ENCODE measurements at places on chromosomes 6 and 20.

DNA sequence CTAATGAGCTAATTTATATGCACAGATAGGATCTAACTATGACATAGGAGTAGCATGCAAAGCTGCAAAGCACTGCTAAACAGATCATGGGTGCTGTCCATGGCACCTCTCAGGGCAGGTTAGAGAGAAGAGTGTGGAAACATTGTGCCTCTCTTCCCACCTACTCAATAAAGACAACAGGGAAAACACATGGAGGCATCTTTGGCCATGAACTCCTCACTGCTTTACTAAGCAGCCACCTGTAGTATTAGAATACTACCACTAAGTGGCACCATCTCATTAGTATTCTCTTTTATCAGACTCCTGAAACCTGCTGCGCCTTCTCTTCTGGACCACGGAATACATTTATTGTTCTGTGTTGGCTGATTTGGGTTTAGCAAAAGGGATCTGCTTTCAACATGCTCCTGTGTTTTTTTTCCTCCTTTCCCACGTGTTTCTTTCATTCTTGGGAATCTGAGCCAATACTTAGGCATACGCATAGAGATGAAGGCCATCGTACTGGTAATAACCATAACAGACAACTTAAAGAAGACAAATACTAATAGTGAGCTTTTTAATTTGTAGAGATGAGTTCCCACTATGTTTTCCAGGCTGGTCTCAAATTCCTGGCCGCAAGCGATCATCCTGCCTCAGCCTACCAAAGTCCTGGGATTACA lies 9.4 kb upstream of the HDDC2 start:
- no peak for DNase-seq

- no peak for DNase-seq
These were observed 96.8 kb downstream of the SYNE1 start for GRCh38 chr6:152540381-152540780.

DNA sequence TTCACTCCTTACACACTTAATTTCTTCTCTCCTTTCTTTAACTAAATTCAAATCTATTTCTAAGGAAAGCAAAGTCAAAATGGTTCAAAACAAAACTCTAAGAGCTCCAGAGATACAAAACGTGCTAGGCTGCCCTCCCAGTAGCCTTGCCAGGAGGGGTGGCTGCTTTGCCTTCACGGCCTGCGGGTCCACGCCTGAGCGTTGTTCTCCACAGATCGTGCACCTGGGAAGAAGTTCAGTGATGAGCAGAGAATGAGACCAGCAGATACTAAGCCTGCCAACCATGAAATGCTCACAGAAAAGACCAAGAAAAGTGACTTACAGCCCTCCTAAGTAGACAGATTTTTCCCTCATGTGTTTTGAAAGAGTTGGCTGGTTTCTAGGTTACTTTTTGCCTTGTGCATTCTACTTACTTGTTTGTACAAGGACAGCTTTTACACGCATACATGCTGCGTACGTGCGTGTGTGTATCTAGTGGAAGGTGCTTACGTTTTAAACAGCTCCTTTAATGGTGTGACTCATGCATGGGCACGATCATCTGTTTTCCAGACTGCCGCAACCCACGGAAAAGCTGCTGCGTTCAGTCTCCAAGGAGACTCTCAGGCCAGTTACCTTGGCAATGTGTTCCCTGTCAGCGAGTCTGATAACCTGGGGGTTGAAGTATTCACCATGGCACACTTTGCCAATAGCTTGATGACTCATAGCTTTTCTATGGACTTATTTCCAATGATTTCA lies 32.4 kb upstream of the PBOV1 start:
- DNase-seq: no peak

DNA sequence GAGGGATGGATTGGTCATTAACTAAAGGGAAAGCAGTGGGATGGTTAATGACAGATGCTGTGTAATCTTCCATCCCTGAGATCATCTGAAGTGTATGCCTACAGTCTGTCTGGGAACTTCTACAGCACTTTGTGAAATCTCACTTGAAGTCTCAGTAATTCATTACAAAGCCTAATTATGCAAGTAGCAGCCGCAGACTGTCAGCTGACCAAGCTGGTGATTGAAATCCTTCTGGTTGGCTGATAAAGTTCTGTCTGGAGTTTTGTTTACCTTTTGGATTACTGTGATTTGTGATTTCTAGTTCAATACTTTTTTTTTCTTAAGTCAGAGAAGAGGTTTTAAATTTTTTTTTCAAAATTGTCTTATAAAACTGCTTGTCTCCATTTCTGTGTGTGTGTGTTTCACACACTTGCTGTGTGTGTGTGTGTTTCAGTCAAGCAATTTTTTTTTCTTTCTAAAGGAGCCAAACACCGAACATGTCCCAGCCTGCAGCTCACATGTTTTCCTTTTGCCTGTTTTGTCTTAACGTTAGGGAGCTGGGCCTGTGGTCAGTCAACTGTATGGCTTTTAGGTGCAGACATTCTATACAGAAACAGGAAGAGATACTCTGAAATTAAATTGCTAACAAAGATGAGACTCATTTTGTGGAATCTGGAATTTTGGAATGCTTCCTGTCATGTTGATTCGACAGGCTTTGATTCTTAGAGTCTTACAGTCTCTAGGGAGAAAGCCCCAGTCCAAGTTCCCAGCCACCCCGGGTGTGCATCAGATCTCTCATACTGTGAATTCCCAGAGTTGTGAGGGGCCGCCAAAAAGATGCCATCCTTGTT lies 28.5 kb upstream of the ADGRF4 start:
- no peak for DNase-seq

GRCh38 chr20:40938020-40938419 lies 90.6 kb upstream of the TOP1 start:
- no peak for DNase-seq

DNA sequence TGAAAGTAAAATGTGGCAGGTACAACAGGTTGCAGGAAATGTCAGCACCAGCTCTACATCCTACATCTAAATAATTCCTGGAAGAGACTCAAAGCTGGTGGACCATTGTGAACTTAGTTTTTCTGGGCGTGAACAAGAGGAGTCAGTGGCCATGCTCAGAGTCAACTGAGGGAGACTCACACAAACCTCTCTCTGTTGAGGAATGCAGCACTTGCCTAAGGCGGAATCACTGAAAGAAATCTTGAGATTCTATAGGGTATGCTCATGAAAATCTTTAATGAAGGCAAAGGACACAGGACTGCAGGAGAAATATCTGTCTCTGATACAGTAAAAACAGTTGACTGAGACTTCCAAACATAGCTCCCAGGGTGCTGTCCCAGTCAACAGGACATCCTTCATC lies 22.5 kb downstream of the SLC17A4 start:
- no peak for DNase-seq

DNA sequence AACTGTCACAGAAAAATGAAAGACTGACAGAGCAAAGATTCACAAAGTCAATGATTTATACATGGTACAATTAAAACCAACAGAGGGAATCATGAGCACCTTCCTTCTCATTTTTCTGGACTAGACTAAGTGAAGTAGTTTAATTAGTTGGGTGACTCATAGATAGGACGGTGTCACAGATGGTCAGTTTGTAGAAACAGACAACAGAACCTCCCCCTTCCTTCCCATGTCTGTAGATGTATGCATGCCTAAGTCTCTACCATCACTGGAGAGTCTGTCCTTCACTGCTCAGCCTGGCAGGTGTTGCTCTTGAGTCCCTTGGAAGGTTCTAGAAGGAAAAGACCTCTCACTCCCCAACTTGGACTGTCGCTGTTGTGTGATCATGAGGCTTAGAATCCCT lies 75.4 kb upstream of the EEF1E1 start:
- DNase-seq: no peak

GRCh38 chr6:105739764-105740163 lies 336.9 kb upstream of the PREP start:
- DNase-seq: no peak

DNA sequence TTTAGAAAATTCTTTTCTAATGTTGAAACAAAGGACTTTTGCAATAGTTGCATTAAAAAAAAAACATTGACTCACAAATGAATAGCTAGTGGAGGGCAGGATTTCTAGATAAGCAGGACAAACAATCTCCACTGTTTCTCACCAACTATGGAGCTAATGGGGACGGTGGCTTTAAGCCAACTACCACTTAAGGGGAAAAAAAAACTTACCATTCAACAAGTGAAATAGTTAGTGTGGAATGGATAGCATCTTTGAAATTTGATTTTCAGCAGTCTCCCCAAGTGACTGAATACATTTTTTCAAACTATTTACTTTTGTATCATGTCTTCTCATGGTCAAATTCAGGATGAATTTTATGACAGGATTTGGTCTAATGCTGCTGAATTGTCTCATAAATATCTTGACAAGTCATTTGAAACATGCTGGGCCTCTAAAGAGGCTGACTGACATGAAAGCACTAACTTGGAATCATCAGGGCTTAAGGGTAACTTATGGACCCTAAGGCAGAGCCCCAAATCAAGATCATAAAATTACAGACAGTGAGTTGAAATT lies 100.5 kb downstream of the EYA4 start:
- no peak for DNase-seq

- DNase-seq: no peak
These were observed 70.2 kb downstream of the RIN2 start for GRCh38 chr20:19828232-19828631.

DNA sequence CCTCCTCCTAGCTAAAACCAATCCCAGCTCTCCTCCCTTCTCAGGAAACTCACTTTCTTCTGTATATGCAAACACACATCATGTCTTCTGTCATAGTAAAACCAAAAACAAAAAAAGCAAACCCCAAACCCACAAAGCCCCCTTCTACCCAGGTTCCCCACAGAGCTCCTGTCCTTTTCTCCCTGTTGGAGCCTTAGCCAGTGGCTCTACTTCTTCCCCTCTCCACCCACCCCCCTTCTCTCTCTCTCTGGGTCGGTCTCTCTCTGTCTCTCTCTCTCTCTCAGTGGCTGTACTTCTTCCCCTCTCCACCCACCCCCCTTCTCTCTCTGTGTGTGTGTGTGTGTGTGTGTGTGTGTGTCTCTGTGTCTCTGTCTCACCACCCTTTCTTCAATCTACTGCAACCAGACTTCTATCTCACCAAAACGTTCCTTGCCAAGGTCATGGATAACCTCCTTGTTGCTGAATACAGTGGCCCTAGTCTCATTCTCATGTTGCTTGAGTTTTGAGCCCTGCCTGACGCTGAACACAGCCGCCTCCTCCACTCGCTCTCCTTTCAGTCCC lies 8.7 kb upstream of the OSER1 start:
- DNase-seq: no peak

- no peak for DNase-seq
These were observed 9.9 kb downstream of the GRIK2 start for GRCh38 chr6:101403216-101403945.

DNA sequence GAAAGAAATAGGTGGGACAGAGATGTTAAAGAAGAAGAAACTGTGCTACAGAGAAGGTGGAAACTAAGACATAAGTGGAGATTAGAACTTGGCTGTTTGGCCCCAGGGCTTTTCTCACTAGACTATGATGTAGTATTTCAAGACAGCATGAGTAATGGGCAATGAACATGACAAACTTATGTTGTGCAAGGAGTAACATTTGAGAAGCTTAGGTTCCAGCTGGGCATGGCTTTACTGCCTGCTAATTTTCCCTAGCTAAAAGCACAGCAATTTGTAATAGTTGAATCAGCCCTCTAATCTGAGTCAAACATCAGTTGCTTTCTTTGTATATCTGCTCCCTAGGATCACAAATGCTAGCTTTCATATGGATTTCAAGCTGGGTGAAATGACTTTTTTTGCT lies 294.3 kb upstream of the BMP2 start:
- DNase-seq: no peak

DNA sequence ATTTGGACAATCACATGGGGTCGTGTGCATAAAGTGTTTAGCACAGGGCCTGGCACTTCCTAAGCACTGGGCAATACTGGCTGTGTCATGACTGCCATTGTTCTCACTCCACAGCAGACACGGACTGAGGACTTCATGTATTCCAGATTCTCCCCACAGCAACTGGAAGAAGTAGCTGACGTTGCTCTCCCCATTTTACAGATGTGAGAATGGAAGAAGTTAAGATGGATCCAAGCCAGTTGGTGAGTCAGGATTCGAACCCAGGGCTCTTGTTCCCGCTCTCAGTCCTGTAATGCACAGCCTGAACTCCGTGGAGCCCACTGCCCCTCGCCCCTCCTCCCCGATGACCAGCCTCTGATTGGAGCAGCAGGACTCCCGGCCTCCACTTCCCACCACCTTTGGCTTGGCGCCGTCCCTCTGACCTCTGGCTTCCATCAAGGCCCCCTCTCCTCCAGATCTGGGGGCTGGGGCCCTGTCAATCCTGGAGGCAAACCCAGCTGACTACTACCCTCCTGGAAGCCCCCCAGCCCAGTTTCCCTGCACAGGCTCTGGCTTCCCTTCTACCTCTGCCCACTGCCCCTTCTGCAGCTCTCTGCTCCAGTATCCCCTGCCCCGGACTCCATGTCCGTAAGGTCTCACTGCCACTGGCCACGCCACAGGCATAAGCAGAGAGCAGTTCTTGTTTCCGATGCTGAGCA lies 12.7 kb downstream of the NOL4L start:
- no peak for DNase-seq

GRCh38 chr6:24900917-24901697 lies 34.7 kb downstream of the RIPOR2 start:
- no peak for DNase-seq

GRCh38 chr20:61925555-61926252 lies 140.0 kb downstream of the TAF4 start:
- no peak for DNase-seq

- no peak for DNase-seq
These were observed 28.5 kb downstream of the SMOC2 start for GRCh38 chr6:168469521-168469920.

DNA sequence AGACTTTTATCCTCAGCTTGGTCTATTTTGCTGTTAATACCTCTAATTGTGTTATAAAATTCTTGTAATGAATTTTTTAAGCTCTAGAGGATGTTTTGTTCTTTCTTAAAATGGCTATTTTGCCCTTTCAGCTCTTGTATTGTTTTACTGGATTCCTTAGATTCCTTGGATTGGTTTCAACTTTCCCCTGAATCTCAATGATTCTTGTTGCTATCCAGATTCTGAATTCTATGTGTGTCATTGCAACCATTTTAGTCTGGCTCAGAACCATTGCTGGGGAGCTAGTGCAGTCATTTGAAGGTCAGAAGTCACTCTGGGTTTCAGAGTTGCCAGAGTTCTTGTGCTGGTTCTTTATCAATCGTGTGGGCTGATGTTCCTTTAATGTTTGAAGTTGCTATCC lies 37.1 kb downstream of the OTOR start:
- no peak for DNase-seq

GRCh38 chr20:17611290-17611539 lies 41.3 kb downstream of the DSTN start:
- DNase-seq: peak; percentile 23

Measured in stimulated activated naive CD4-positive, alpha-beta T cell treated with Interleukin-2 at 50 U/mL for 16 hours (primary cell).